ENCODE measurements at places on chromosomes 2 and 18.

GRCh38 chr2:179447839-179448447 is 183.3 kb upstream of the SESTD1 start:
- DNase-seq: no peak

DNA sequence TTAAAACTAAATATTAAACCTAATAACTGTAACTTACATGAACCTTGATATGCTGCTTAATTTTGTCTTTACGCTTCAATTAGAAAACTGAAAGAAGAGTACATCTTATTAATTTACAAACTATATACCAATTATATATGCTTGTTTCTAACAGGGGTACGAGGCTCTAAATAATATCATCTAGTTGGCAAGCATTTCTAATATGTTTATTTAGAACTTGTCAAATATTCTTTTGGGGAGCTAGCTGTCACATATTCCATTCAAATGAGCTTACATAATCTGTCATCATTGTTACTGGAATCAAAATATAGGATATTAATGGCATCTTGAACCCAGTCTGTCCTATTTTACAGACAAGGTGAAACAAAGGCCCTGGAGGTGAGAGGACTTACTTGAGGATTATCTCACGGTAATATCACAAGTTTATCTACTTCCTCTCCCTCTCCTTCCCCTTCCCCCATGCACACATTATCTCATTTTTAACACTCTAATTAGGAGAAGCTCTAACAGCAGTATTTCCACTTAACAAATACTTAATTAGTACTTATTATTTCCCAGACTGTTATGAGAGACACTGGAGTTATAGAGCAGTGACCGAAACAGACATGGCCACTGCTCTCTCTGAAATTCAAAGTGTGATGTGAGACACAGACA is 3.5 kb downstream of the PRKD3 start:
- DNase-seq: no peak

GRCh38 chr2:66899648-66900047 is 464.7 kb downstream of the MEIS1 start:
- no peak for DNase-seq

- peak; percentile 48 for DNase-seq
Observed at GRCh38 chr2:179842498-179843153, 18.8 kb downstream of the ZNF385B start.

- DNase-seq: no peak
Observed at GRCh38 chr2:132909427-132909826, 239.4 kb upstream of the LYPD1 start.

GRCh38 chr2:120189189-120189588 is 34.0 kb downstream of the TMEM185B start:
- no peak for DNase-seq

DNA sequence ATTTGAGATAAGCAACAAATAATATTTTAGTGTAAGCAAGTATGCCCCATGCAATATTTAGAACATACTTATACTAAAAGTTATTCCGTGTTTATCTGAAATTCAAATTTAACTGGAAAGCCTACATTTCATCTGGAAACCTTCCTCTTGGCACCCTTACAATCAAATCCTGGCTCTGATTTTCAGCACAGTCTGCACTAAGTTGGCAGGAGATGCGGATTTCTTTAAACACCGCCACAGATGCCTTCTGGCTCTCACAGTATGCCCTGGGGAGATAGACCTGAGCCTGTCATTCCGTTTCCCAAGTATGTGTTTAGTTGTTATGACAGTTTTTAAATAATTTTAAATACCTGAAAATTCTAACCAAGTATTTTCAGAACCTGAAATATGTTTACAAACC is 7.3 kb upstream of the MLPH start:
- DNase-seq: no peak

DNA sequence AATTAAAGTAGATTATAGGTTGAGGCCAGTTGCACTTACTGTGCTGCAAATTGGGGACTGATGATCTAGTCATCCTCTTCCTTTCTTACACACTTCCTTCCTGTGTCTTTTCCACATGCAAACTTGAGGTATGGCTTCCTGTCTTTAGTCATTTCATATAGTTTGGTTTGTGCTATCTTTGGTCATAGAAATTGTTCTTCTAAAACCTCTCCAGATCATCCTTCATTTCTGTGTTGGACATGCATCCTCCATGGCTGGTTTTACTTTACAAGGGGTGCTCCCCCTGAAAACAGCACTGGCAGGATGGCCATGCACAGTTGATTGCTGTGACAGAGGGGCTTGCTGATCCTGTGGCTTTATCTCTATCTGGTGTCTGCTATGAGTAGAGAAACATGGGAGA is 36.5 kb downstream of the MGAT5 start:
- DNase-seq: no peak

GRCh38 chr2:148745151-148745851 is 100.8 kb downstream of the EPC2 start:
- no peak for DNase-seq

DNA sequence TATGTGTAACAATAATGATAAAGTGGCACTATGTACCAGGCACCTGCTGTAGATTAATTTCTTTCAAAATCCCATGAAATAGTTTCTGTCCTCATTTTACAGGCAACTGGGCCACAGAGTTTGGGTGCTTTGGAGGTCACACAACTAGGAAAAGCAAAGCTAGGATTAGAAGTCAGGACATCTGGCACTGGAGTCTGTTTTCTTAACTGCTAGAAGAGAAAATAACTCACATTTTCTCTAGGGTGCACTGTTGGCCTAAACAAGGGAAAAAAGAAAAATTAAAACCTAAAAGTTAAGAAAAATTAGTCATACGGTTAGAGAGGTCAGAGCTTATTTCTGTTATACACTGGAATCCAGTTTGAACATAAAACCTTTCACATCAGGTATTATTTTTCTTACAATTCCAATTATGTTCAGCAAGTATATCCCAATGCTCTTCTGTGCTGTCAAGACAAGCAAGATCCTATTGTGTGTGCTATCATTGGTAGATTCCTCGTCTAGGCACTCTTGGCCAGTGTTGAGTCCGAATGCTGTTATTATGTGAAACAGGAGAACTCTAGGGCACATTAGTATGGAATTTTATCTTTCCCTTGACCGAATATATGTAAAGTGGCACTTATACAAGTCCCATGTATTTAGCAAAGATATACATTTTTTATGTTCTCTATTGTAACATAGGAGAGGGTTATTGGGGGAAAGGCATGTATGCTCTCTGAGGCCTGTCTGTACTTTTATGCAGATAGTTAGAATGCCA is 1.5 kb upstream of the OSGEPL1 start:
- DNase-seq: peak; percentile 17

DNA sequence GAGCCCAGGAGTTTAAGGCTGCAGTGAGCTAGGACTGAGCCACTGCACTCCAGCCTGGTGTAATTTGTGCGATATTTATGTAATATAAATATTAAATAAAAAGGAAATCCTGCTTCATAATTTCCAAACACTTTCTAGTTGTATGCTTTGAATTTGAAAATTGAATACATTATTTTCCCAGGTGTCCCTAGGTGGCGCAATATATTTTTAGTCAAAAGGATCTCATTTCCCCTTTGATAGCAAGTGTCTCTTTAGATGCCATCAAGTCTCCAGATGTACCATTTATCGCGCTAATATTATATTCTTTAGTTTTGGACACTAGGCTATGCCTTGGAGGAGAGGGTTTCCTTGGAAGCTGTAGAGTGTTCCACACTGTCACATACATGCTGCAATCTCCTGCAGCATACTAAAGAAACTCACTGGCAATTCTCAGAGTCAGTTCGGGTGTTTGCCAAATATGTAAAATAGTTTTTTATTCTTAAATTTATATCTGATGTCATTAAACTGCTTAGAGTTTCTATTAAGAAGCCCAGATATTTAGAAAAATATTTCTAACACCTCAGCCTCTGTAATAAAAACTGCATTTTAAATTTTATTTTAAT is 5.6 kb upstream of the WDR7 start:
- DNase-seq: no peak

- no peak for DNase-seq
Observed at GRCh38 chr2:263022-263738, 652 bp downstream of the SH3YL1 start.

GRCh38 chr2:133579274-133579673 is 11.0 kb upstream of the NCKAP5 start:
- DNase-seq: no peak

- DNase-seq: no peak
Observed at GRCh38 chr2:101948625-101949155, 43.1 kb upstream of the IL1R2 start.

- peak; percentile 43 for DNase-seq
Observed at GRCh38 chr2:69559442-69560146, 83.9 kb downstream of the AAK1 start.

- peak; percentile 38 for DNase-seq
Observed at GRCh38 chr2:168434146-168434545, 21.9 kb upstream of the CERS6 start.

DNA sequence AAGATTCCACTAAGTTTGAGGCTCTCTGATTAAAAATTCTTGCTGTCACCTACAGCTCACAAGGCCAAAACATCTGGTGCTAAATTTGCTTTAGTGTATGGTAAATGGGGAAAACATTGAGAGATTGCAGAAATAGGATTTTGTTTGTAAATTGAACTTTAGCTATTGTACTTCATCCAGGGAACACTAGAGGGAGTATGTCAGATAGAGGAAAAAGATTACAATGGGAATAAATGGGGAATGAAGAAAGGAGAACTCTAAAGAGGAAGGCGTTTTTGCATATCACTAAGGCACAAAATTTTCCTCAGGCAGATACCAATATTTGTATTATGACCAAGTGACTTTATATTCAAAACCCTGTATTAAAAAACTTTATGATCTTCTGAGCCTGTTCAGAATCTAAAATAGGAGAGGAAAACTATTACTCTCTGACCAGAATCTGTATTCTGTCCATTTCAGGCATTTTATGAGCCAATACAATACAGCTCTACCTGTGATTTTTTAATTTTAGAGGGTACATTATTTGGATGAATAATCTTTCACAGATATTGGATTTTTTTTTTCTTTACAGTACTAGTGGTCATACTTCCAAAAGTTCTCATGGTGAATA is 52.3 kb upstream of the ITGB6 start:
- no peak for DNase-seq

Data from retina (tissue), 1 donor.